ENCODE measurements at places on chromosomes 1 and 21. TPM values are rescaled to one million over a fixed set of nuclear protein-coding genes. Genes with fewer than 3 reads are reported as not detected.

GRCh38 chr1:19374926-19375325 is 62.8 kb downstream of the SLC66A1 start:
- no peak for DNase-seq

The SV2A gene
- total RNA-seq: 27.7 TPM

DNA sequence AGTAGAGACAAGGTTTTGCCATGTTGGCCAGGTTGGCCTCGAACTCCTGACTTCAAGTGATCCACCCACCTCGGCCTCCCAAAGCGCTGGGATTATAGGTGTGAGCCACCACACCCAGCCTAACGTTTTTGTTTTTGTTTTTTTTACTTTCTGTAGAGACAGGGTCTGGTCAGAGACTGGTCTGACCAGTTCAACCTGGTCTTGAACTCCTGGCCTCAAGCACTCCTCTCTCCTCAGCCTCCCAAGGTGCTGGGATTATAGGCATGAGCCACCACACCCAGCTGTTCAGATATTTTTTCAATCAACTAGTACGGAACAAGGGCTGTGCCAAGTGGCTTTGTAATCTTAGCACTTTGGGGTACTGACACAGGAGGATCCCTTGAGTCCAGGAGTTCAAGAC is 209.5 kb downstream of the RERE start:
- DNase-seq: no peak

GRCh38 chr1:56973923-56974742 is 8.3 kb upstream of the C8B start:
- DNase-seq: no peak

The REG4 gene
- 0.06 TPM for total RNA-seq

DNA sequence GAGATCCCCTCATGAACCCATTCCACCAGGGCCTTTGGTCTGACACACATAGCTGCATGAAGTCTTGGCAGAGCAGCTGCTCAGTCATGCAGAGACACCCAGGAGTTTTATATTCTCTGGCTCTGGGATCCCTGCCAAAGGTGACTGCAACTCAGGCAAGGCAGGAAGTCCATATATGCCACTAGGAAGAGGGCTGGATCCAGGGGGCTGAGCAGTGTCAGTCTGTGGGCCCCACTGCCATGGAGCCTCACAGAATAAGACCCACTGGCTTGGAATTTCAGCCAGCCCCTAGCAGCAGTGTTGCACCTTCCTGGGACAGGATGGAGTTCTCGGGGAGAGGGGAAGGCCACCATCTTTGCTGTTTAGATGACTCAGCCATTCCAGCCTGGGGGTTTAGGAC is 199.7 kb downstream of the TBX15 start:
- peak; percentile 59 for DNase-seq

DNA sequence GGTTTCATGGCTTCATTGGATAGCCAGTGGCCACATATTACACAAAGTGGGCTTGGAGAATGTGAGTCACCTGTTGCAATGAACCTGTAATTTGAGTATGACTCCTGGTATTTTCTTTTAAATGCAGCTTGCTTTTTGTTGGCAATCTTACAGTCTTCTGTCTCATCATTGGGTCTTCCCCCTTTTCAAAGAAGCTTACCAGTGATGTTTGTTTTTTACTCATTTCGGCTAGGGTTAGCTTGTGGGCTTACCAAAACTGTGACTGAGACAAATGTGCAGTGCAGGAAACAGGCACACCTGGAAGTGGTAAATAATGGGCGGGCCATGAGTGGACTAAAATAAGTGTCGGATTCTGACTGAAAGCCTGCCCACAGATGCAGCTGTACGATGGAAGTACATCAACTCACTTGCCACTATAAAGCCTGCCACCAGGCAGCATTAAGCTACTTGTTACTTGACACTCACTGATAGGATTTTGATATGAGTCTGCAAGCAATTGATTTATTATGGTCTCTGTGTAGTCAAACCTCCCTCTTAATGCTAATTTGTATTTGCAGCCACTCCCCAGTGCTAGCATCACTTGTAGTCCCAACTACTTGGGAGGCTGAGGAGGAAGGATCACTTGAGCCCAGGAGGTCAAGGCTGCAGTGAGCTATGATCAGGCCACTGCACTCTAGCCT is 4.2 kb downstream of the HHAT start:
- DNase-seq: peak; percentile 68

DNA sequence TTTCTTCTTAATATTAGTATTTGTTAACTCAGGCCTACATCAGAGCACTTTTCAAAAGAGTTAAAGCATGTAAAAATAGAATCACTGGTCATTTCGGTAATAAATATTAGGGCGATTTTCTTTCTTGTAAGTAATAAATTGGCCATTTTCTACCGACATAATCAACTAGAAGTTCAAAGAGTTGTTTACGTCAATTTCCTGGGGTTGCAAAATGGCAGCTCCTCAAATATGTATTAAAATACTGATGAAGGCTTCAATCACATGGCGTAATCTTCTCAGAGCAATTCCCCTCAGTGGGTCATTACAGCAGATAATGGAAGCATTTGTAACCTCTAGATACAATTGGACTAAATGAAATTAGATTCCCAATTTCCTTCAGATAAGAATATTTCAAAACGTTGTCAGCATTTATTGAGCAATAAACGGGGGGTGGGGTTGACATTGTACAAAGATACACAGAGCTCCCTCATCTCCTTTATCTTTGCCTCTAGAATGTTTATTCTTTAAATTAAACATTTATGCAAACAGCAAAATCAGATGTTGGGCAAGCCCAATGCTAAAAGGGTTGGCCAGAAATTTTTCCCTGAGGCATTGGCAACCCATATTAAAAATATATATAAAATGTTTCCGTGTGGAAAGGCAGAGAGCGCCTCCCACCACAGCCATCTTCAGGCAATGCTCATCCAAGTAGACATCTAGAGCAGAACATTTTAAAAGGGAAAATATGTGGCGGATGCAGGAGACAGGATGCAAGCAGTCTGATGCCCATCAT is 240.6 kb downstream of the NCAM2 start:
- no peak for DNase-seq

DNA sequence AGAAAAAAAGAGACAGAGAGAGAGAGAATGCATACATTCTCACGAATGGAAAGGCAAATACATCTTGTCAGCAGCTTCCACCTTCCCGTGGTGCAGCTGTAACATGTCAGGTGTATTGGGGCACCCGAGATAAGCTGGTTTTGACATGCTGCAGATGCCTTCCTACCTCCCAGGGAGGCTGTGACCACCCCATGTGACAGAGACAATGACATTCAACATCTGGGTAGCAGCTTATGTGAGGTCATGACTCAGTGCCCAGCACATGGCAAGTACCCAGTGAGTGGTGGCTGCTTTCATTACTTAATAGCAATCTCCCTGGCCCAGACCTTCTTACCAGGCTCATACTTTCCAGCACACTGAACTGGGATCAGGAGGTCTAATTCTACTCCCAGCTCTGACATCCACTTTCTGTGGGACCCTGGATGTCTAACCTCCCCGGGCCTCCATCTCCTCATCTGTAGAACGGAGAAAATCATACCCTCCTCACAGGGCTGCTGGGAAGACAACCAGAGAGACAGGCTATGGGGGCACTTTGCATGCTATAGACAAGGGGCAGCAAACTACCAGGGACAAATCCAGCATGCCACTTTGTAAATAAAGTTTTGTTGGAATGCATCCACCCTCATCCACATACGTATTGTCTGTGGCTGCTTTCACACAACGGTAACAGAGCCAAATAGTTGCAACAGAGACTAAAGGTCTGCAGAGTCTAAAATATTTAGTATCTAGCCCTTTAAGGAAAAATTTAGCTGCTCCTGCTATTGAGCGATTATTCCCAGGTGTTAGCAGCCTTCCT is 38.5 kb upstream of the ZBTB40 start:
- DNase-seq: no peak

DNA sequence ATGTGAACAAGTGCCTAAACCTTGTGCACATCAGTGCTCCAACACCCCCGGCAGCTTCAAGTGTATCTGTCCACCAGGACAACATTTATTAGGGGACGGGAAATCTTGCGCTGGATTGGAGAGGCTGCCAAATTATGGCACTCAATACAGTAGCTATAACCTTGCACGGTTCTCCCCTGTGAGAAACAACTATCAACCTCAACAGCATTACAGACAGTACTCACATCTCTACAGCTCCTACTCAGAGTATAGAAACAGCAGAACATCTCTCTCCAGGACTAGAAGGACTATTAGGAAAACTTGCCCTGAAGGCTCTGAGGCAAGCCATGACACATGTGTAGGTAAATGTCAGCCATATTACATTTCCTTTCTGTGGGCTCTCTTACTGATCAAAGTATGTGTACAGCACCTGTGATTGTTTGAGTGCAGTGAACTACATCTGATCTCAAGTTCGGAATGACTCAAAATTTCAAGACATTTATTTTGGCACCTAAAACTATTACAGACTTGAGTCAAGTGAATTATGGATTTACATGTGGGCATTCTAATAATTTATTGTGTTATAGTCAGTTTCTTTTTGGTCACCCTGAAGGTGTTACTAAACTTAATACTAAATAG is 196.5 kb downstream of the TPR start:
- no peak for DNase-seq

DNA sequence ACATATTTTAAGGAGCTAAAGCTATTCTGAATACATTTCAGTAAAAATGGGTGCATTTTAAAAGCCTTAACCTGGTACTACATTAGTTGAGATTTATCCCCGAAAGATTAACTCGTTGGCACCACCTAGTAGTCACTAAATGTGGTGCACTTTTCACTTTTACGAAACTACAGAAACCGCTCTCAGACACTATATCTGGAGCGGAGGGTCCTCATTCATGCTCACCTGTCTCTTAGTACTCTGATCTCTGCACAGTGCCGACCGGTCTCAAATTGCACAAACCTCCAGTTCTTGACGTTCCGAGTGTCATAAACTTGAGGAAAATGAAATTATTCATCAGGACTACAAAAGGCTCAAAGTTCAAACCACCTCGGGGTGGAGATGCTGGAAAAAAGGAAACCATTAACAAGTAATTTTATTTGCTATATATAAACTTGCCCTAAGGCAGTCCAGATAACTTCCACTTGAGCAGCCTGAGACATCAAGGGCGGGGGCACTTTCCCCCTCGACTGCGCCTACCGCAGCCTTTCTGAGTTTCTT is 722 bp downstream of the LZIC start:
- DNase-seq: peak; percentile 60

DNA sequence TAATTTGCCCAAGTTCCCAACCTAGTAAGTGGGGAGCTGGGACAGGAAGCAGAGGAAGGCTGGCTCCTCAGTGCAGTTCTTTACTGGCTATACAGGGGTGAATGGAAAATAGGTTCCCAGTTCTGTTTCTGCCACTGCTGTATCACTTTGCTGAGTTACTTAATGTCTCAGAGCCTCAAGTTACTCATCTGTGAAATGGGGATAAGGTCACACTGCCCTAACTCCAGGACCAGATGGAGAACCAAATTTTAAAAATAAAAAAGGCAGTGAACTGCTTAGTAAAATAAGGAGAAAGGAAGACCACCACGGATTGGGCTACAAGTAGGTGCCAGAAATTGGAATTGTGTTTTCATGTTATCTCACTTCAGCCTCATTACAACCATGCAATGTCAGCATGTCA is 147.8 kb downstream of the OMA1 start:
- no peak for DNase-seq

DNA sequence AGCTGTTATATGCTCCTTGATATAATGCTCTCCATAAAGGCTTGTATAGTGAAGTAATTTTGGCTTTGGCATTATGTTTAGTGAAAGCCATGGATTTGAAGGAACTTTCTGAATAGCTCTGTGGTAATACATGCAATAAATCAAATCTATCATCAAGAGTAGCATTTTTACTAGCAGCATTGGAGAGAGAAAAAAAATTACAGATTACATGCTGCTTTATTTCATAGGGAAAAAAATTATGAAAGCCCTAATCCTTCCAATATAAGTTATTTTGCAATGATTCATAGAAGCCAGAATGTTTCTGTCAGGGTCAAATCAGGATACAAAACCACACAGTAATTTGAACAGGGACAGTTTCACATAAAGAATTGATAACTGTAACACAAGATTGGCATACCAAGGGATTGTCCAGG is 250.0 kb downstream of the SPATA17 start:
- peak; percentile 10 for DNase-seq

DNA sequence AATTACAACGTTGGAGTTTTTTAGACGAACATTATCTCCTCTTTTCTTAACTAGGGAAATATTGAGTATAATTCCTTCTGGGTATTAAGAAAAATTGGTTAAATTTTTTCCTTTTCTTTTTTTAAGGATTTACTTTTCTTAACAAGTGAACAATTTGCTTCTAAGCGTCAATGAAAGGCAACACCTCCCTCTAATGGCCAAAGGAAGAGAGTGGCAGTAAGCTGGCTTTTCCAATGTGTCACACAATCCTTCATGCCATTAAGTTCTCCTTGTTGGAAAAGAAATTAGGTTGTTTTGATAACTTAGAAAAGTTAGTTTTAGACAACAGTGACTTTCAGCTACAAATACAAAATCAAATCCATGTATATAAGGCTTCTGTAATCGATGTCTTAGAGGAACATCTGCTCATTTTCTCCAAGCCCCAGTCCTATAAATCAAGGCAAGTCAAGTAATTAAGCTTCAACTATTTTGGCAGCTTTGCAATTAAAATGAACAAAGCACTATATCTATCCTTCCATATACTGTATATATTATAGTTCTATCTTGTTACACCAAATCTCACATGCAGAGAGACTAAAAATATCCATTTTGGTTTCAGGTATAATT is 62.8 kb downstream of the EDEM3 start:
- peak; percentile 12 for DNase-seq

The TFF2 gene
- total RNA-seq: not detected

The APOBEC4 gene
- total RNA-seq: not detected

The HCRTR1 gene
- total RNA-seq: not detected

DNA sequence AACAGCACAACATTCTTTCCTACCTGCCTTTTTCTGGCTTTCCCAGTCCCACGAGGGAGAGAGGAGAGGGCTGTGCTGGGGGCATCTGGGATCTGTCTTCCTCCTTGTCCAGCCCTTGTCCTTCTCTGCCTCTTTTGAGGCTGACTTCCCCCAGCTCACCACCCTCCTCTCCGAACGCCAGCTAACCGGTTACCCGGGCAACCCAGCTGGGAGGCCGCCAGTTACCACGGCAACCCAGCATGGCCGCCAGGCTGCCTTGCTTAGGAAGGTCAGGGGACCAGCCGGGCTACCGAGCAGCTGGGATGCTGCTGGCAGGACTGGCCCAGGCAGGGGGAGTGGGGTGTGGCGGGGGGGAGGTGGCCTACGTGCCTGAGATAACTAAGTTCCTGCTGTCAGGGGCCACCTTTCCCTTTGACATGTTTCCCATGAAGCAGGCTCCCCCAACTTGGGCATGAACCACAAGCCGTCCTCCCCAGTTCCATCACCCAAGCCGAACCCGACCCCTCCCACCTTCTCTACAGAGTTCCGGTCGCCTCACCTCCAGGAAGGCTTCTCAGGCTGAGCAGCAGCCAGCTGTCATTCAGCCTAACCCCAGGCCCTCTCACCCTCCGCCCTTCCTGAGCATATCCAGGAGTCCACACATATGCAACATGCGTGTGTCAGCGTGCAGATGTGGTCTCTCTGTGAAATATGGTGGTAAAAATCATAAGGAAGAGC is 8.7 kb downstream of the PLEKHA6 start:
- peak; percentile 10 for DNase-seq

DNA sequence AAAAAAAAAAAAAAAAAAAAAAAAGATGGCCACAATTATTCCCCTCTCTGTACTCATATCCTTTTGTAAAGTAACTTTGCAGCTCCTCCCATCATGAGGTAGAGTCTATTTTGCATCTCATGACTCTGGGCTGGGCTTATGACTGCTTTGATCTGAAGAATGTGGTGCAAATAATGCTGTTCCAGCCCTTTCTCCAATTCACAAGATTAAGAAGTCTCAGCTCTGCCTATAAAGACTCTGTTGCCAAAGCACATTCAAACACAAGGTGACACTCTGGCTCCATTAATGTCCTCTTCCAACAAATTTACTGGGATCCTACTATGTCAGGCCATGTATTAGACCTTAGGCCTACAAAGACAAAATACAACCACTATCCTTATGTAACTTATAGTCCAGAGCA is 64.8 kb upstream of the PTCH2 start:
- DNase-seq: no peak
